ENCODE measurements at places on chromosomes 12 and 14. TPM values are rescaled to one million over a fixed set of nuclear protein-coding genes. Genes with fewer than 3 reads are reported as not detected.

- no peaks in the 10 kb centered on the region for H3K4me1 ChIP-seq
- no peak for DNase-seq
- no peaks in the 10 kb centered on the region for H3K27me3 ChIP-seq
- no peaks in the 10 kb centered on the region for H3K36me3 ChIP-seq
Measured at GRCh38 chr12:43942379-43942778, 106.5 kb downstream of the TMEM117 start.

- no peak overlapping the region for H3K27ac ChIP-seq
- no peak for DNase-seq
- H3K36me3 ChIP-seq, result no peaks in the 10 kb centered on the region
- no peaks in the 10 kb centered on the region for H3K27me3 ChIP-seq
- H3K4me3 ChIP-seq, result no peak overlapping the region
Measured at GRCh38 chr14:38004610-38004879, 203.2 kb upstream of the SSTR1 start.

DNA sequence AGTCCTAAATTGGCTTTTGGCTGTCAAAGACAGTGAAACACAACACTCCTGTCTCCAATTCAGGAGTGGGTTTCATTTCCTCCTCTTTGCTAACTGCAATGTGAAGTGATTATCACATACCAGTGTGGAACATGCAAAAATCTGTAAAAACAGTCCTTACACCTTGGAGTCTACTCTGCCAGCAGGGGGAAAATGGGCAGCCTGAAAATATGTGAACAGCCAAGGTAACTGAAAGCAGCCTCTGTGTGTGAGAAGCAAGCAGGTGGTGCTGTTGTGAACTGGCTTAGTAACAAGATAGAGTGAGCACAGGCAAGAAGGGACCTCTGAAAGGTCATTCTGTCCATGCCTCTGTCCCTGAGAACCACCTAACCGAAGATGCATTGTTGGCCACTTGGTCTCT, 6.0 kb downstream of the PRMT8 start:
- H3K36me3 ChIP-seq, result no peaks in the 10 kb centered on the region
- peaks cover 9% of the 10 kb centered on the region for H3K4me1 ChIP-seq
- DNase-seq, result no peak
- no peak overlapping the region for H3K27ac ChIP-seq
- no peak overlapping the region for H3K4me3 ChIP-seq

DNA sequence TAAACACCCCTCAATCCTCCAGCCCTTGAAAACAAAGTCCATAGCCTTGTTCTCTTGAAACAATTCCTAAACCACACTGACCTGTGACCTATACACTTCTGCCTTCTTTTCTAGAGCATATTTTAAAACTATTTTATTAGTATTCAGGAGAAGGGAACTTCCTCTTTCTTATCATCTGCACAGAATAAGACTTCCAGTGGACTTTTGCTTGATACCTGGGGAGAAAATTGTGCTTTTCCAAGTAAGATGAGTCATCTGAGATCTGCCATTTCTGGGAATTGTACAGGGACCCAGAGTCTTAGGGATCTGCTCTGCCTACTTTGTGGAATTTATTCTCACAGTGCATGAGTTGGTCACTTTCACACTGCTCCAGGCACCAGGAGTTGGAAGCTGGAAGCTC, 10.5 kb upstream of the WNT5B start:
- no peak overlapping the region for H3K4me3 ChIP-seq
- H3K27ac ChIP-seq, result no peak overlapping the region
- no peak for DNase-seq
- no peaks in the 10 kb centered on the region for H3K27me3 ChIP-seq

DNA sequence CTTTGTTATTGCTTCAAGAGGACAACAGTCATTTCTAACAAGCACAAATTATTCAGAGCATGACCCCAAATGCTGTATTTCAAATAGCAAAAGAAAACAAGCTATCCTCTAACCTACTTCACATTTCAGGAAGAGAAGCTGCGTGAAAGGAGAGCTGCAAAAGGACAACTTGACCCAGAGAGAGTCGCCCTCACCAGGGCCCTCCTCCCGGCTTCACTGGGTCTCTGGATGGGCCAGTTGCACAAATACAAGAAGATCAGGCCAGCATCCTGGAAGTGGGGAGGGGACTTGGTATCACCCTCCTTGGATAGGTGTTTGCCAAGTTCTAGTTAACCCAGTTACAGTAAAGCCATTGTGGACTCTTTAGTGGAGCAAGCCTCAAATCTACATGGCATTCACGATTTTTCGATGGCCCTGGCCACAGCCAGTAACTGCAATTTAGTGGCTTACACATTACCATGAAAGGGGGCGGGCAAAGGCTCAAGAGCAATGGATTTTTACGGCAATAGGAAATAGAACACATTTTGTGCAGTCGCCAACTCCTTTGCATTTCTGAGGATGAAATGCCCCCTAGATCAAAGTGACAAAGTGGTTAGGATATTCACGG, 166.9 kb upstream of the DIO2 start:
- no peak for DNase-seq
- no peaks in the 10 kb centered on the region for H3K27me3 ChIP-seq
- no peak overlapping the region for H3K27ac ChIP-seq
- no peak overlapping the region for H3K4me3 ChIP-seq
- H3K36me3 ChIP-seq, result no peaks in the 10 kb centered on the region
- H3K4me1 ChIP-seq, result no peaks in the 10 kb centered on the region

DNA sequence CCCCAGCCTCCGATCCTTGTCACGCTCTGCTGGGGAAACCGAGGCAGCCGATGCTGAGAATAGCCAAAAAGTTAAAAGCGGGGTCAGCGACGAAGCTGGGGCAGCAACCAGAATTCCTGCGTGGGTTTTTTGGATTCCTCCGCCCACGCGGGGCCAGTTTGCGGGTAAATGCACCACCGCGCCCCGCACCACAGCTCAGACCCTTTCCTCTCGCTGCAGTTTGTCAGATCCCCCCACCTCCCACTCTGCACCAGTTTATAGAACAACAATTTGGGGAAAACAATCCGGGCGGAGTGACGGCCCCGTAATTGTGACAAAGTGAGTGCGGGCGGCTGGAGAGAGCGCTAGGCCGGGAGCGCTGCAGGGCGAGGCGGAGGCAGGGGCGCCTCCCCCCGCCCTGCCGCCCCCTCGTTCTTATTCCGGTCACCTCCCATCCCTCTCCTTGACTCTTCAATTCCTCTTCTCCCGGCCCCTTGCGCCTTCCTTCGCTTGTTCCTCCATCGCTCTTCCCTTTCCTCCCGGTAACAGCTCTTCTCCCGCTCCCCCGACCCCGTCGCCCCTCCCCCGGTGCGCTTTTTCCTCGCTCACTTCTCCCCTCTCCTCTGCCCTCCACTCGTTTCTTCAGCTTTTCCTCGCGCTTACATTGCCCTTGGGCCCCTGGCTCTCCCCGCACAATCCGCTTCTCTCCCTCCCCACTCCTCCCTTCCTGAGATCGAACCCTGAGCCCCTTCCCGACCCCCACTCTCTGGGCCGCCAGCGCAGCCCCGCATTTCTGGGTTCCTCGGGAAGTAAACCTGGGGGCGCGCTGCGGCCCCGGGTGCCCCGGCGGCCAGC, 646 bp upstream of the DNAJC22 start:
- peak; percentile 12 for DNase-seq
- peak overlapping the region; percentile 49 for H3K4me3 ChIP-seq
- no peak overlapping the region for H3K27ac ChIP-seq
- no peaks in the 10 kb centered on the region for H3K36me3 ChIP-seq

- no peaks in the 10 kb centered on the region for H3K36me3 ChIP-seq
- H3K4me1 ChIP-seq, result peaks cover 4% of the 10 kb centered on the region
- no peak for DNase-seq
- H3K4me3 ChIP-seq, result no peak overlapping the region
- no peaks in the 10 kb centered on the region for H3K27me3 ChIP-seq
- no peak overlapping the region for H3K27ac ChIP-seq
Measured at GRCh38 chr14:77086951-77087350, 11.1 kb upstream of the CIPC start.

DNA sequence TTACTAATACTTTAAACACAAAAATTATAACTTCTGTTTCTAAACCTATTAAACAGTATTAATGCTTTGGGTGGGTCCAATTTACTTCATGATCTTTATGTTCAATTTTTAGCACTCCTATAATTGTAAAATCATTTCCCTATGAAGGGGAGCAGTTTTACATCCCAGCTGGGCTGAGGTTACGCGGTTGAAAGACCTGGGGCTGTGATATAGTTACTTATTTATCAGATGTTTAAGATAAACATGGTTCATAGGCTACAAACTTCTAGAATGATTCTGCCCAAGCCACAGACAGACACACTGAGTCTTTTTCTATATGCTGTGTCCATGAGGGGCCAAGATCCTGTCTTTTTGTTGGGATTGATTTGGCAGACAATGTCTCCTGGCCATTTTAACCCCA, 44.4 kb downstream of the DYRK2 start:
- no peak overlapping the region for H3K27ac ChIP-seq
- no peak for DNase-seq
- no peaks in the 10 kb centered on the region for H3K36me3 ChIP-seq
- H3K4me1 ChIP-seq, result no peaks in the 10 kb centered on the region

The ZNF605 gene
- 3.2 TPM for polyA plus RNA-seq

The BCL11B gene
- polyA plus RNA-seq, result 0.96 TPM

Data from testis (tissue), 5 donors.